ENCODE measurements at places on chromosomes 11 and 22.
A peak's percentile ranks its signal among the peaks of the same experiment; 100 is the strongest.

- H3K27me3 ChIP-seq: no peaks in the 10 kb centered on the region
- H3K4me1 ChIP-seq: no peaks in the 10 kb centered on the region
- no peaks in the 10 kb centered on the region for H3K36me3 ChIP-seq
- H3K27ac ChIP-seq: no peak overlapping the region
- no peak overlapping the region for H3K4me3 ChIP-seq
- no peak for DNase-seq
These were observed 1083.1 kb downstream of the LRRC4C start for GRCh38 chr11:40376331-40376730.

DNA sequence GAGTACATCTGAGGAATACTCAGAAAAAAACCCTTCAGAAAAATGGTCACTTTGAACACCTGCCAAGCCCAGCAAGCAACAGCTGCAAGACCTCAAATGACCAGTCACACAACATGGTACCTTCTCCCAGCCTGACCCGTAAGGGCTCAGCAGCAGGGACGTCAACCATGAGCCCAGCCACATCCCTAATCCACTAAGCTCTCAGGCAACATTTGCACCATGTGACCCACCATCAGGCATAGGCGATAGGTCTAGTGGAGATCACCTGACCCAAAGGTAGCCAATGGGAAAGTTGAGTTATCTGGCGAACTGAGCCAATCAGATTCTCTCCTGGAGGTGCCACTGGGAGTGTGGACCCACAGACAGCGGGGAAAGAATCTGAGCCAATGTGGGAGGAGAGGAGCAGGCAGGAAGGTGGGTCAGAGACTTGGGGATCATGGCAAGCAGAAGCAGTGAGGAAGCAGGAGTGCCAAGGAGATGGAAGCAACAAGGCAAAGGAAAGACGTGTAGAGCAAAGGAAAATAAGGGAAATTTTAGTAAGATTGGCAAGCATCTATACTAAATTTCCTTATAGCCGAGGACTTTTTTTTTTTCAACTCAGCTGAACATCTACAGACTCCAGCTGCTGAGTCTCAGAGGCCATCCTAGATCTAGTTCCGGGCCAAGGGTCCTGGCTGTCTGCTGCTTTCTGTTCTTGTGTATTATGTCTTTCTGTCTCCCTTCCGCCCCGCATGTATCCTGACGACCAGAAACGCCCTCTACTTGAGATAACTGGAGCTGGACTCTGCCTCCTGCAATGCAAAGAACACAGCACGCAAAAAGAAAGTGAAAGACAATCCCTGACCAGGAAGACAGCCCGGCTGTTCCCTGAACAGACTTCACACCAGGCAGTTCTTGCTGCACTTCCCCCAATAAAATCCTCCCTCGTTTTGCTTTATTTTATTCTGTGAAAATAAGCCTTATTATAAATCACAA, 11.0 kb upstream of the PLAAT2 start:
- peak overlapping the region; percentile 26 for H3K4me3 ChIP-seq
- no peaks in the 10 kb centered on the region for H3K36me3 ChIP-seq
- DNase-seq: no peak
- H3K27me3 ChIP-seq: no peaks in the 10 kb centered on the region
- H3K4me1 ChIP-seq: peaks cover 21% of the 10 kb centered on the region

GRCh38 chr11:113603277-113604059, 102.6 kb downstream of the TMPRSS5 start:
- H3K4me3 ChIP-seq: no peak overlapping the region
- no peaks in the 10 kb centered on the region for H3K4me1 ChIP-seq
- no peak for DNase-seq
- no peak overlapping the region for H3K27ac ChIP-seq

DNA sequence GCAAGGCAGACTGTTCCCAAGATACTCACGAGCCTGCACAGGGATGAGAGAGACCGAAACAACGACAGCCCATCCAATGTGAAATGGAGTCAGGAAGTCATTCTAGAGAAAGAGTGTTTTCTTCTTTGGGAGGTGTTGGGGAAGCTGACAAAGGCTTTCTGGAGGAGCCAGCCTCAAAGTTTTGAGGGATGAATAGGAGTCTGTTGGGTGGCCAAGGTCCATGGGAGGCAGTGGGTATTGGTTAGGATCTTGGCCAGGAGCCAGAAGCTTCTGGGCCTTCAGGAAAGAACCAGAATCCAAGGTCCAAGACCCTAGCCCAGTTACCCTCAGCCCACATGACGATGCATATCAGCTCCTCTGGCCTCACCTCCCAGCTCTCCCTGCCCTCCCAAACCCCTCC, 59.9 kb upstream of the SHISAL1 start:
- DNase-seq: no peak
- peaks cover 5% of the 10 kb centered on the region for H3K4me1 ChIP-seq
- H3K27me3 ChIP-seq: no peaks in the 10 kb centered on the region
- H3K27ac ChIP-seq: no peak overlapping the region

GRCh38 chr22:19608003-19608690, 83.9 kb upstream of the CLDN5 start:
- H3K4me1 ChIP-seq: peaks cover 8% of the 10 kb centered on the region
- H3K36me3 ChIP-seq: no peaks in the 10 kb centered on the region
- H3K27ac ChIP-seq: peak overlapping the region; percentile 22
- no peak for DNase-seq

DNA sequence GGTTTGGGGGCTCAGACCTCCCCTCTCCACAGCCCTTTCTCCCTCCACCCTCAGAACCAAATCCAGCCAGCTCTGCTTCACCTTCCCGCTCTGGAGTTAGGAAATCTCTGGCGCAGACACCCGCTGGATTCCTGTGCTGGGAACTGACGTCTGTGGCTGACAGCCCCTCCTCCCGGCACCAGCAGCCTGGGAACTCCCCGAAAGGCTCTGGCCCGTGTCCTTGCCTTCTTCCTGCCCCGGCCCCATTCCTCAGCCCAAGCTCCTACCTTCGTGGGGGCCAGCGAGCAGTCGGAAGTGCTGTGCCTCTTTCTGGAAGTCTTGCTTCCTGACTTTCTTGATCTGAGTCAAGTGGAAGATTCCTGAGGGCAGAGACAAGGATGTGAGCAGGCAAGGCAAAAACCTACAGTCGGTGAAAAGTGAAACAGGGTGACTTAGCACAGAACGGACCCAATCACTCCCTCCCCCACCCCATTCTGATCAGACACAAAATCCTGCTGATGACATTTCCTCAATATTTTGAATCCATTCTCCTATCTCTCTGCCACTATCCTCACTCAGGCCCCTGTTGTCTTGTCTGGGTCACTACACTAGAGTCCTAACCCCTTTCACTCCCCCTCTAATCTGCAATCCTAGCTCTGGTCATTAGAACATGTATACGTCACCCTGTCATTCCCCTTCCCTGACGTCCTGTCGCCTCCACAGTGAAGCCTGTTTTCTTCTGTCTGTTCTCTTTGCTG, 34.1 kb downstream of the CHRDL2 start:
- H3K4me3 ChIP-seq: no peak overlapping the region
- no peaks in the 10 kb centered on the region for H3K27me3 ChIP-seq
- H3K4me1 ChIP-seq: peaks cover 11% of the 10 kb centered on the region
- no peaks in the 10 kb centered on the region for H3K36me3 ChIP-seq

GRCh38 chr22:37848587-37849088, 581 bp upstream of the EIF3L start:
- H3K27ac ChIP-seq: peak overlapping the region; percentile 86
- peaks cover 30% of the 10 kb centered on the region for H3K4me1 ChIP-seq
- no peaks in the 10 kb centered on the region for H3K27me3 ChIP-seq
- no peak for DNase-seq

GRCh38 chr11:95074792-95075563, 8.3 kb downstream of the SRSF8 start:
- no peak for DNase-seq
- no peaks in the 10 kb centered on the region for H3K27me3 ChIP-seq
- H3K27ac ChIP-seq: no peak overlapping the region
- H3K4me1 ChIP-seq: peaks cover 42% of the 10 kb centered on the region
- no peaks in the 10 kb centered on the region for H3K36me3 ChIP-seq

DNA sequence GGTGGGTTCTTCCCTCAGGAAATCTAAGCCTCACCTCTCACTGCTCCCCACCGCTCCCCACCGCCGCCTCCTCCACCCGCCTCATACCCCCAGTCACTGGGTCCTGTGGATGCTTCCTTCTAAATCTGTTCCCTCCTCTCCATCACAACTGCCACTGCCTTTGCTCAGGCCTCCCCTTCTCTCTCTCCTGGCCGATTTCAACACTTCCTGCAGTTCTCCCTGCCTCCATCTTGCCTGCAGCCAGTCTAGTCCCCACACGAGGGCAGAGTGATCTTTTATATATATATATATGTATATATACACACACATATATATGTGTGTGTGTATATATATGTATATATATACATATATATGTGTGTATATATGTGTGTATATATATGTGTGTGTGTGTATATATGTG, 27.8 kb downstream of the CREB3L1 start:
- H3K4me3 ChIP-seq: no peak overlapping the region
- H3K27ac ChIP-seq: no peak overlapping the region
- H3K4me1 ChIP-seq: no peaks in the 10 kb centered on the region

GRCh38 chr22:47155131-47155885, 392.9 kb downstream of the TBC1D22A start:
- H3K27ac ChIP-seq: no peak overlapping the region
- H3K4me1 ChIP-seq: peaks cover 16% of the 10 kb centered on the region
- peak overlapping the region; percentile 25 for H3K4me3 ChIP-seq
- no peaks in the 10 kb centered on the region for H3K36me3 ChIP-seq
- H3K27me3 ChIP-seq: no peaks in the 10 kb centered on the region

DNA sequence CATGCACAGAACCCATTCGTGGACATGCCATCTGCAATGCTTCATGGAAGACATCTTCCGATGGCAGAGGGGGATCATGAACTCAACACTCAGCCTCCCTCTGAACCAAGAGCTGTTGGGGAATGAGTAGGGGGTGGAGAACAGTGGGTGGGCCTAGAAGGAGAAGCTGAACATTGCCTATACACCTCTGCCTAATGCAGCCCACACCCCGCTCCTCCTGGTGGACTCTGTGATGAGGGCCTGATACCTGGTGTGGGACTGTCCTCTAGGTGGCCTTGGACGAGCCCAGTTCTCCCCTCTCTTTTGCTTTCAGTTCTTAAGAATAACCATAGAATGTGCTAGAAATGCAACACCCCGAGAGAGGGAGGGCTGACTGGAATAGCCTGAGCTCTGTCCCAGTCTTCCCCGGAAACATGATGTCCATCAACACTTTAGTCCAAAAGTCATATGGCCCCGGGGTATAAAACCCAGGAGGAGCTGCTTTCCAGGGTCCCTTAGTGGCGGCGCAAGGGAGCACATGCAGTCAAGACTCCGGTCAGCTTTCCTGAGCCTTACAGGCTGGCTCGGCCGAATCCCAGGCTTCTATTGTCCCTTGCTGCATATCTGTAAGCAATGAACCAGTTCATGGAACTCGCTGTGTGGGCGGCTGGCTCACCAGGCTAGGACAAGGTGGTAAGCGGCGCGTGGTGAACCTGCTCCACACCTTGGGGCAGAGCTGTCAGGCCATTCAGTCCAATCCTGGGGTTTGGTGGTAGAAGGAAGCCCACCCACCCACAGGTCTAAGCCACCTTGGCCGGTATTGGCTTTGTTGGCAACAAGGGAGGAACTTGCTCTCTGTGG, 216.9 kb downstream of the CTTN start:
- H3K27ac ChIP-seq: no peak overlapping the region
- no peak overlapping the region for H3K4me3 ChIP-seq
- H3K36me3 ChIP-seq: no peaks in the 10 kb centered on the region

DNA sequence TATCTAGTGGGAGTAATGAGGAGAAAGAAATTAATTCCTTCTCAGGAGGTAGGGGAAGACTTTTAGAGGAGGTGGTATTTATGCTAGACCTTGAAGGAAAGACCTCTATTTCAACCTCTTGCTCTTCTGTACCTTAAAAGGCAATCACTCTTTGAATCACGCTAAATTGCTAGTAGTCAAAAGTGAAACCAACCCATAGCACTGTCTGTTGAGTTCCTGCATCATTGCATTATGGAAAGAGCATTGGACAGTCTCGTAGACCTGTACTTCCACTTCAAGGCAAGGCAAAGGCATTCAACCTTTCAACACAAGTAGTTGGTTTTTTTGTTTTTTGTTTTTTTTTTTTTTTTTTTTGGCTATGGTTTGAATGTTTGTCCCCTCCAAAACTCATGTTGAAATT, 770.4 kb downstream of the ETS1 start:
- no peaks in the 10 kb centered on the region for H3K36me3 ChIP-seq

GRCh38 chr11:98736833-98737232, 283.9 kb upstream of the CNTN5 start:
- no peaks in the 10 kb centered on the region for H3K27me3 ChIP-seq
- H3K4me3 ChIP-seq: no peak overlapping the region
- no peaks in the 10 kb centered on the region for H3K4me1 ChIP-seq
- no peak for DNase-seq

Measured in vagina (tissue), 2 donors.